ENCODE measurements at places on chromosomes 3 and 15.

DNA sequence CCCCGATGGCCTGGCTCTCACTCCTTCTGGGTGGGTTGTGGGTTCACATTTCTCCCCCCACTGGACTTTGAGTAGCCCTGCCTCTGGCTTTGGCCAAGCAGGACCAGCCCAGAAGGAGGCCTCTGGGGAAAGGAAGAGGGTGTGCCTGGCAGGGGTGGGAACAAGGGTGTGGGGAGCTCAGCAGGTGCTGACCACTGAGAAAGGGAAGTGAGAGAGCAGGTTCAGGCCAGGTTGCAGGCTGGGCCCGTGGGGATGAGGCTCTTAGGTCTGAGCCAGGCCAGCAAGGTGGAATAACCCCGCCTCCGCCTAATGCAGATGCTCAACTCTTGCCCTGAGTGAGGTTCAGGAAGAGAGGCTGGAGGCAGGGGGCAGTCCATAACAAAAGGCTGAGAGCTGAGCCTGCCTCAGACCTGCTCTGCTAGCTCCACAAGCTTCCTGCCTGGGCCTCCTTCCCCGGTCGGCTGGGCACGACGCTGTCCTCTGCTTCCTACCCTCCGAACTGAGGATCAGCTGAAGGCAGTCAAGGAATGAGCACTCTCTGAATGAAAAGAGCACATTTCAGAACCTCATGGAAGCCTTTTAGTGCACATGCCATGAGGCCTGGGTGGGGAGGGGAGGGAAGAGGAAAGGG is 82.7 kb downstream of the TLE3 start:
- DNase-seq: no peak

GRCh38 chr3:94167796-94168195 is 104.9 kb downstream of the NSUN3 start:
- DNase-seq: no peak

GRCh38 chr15:63405159-63405558 is 23.5 kb upstream of the CA12 start:
- DNase-seq: peak; percentile 38

DNA sequence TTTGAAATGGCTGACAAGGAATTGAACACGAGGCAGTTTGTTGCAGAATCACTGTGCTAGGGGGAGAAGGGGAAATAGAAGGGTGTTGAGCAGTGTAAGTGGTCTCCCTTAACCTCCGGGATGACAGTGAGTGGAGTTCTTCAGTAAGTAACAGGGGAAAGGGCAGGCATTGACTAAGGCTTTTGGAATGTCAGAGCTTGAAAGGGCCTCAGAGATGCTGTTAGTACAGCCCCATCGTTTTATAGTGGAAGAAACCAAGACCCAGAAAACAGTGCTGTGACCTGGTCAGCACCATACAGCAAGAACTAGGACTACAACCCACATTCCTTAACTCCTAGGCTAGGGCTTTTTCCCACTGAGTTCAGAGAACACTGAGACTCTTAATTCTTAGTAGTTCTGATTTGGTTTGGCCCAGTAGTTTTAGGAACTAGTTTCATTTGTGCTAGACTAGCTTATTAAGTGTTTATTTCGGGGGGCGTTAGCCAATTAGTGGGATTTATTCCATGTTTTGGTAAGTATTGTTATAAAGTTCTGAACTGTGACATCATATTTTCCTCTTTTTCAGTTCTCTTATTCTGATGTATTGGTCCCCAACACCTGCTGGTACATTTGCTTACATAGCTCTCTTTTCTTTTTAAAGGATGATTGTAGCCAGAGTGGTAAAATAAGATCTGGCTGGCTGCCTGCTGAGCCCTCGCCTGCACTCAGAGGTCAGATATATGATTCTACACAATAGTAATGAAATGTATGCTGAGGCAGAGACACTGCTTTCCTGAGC is 34.2 kb downstream of the RAB11A start:
- no peak for DNase-seq
